ENCODE measurements at places on chromosomes 3 and 15.

- DNase-seq = no peak
Measured at GRCh38 chr3:13045241-13045903, 27.9 kb downstream of the IQSEC1 start.

DNA sequence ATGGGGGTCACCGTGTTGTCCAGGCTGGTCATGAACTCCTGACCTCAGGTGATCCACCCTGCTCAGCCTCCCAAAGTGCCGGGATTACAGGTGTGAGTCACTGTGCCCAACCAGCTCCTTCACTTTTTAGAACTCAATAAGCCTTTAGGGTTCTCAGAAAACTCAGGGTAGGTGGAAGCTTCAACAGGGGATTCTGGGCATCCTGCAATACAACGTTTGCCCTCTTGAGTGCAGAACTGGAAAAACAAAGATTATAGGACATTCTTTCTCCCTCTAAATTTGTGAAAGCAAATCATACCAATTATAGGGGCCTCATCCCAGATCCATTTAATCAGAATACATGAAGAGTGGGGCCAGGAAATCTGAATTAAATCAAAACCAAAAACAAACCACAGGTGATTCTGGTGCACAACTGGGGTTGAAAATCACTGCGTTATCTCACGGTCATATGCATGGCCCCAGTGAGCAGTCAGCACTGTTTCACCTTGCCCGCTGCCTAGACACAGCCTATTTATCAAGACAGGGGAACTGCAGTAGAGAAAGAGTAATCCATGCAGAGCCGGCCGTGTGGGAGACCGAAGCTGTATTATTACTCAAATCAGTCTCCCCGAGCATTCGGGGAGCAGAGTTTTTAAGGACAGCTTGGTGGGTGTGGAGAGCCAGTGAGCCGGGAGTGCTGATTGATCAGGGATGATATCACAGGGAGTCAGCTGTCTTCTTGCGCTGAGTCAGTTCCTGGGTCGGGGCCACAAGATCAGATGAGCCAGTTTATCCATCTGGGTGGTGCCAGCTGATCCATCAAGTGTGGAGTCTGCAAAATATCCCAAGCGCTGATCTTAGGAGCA lies 58.4 kb downstream of the TMEM44 start:
- no peak for DNase-seq

DNA sequence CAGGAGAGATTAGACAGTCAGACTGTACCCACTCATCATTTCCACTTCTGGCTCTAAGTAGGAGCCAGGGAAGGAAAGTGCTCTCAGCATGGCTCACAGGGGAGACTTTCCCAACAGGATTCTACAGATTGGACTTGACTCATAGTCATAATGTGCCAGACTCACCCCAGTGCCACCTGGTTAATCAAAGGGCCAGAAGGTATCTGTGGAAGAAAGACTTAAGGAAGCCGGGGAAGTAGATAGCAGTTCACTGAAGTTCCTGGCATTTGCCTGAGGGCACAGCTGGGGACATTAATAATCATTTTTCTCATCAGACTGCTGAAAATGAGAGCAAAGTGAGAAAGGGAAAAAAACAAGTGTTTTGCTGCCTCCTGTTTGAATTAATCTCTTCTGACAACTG lies 717.5 kb downstream of the TUSC7 start:
- DNase-seq = no peak

GRCh38 chr15:91039996-91040395 lies 17.6 kb upstream of the VPS33B start:
- DNase-seq = no peak

DNA sequence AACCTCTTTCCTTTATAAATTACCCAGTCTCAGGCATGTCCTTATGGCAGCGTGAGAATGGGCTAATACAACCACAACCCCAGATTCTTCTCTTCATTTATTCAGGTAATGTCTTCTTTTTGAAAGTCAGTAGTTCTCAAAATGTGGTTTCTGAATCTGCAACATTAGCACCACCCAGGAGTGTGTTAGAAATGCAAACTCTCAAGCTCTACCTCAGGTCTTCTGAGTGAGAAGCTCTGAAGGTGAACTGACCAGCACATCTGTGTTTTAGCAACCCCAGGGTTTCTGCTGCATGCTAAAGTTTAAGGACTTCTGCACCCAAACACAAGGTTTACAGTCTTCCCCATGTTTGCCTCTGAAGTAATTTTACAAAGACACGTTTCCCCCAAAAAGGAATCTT lies 22.3 kb upstream of the TRIM59 start:
- DNase-seq = no peak
